Uterus (tissue), 4 donors: ENCODE measurements at places on chromosomes 6 and 20.

DNA sequence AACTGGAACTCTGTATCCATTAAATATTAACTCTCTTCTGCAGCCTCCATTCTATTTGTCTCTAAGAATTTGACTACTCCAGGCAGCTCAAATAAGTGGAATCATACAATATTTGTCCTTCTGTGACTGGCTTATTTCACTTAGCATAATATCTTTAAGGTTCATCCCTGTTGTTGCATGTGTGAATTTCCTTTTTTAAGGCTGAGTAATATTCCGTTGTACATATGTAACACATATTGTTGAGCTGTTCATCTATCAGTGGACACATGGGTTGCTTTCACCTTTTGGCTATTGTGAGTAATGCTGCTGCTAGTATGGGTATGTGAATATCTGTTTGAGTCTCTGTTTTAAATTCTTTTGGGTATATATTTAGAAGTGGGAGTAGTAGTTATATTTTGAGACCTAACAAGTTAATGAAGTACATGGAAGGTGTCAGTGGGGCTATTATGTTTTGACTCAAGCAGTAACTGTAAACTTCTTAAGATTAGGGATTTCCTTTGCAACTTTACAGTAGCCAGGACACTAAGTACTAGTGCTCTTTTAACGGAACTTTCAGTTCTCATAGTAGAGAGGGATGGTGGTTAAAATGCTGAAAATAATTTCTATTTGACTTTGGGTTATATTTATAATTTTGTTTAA is 29.7 kb upstream of the TMEM217 start:
- H3K36me3 ChIP-seq = no peaks in the 10 kb centered on the region
- no peaks in the 10 kb centered on the region for H3K27me3 ChIP-seq
- no peak overlapping the region for H3K27ac ChIP-seq
- H3K4me3 ChIP-seq = no peak overlapping the region
- DNase-seq = no peak

- no peak overlapping the region for H3K27ac ChIP-seq
- DNase-seq = no peak
- no peak overlapping the region for H3K4me3 ChIP-seq
Observed at GRCh38 chr20:58721951-58722778, 29.6 kb downstream of the NPEPL1 start.

DNA sequence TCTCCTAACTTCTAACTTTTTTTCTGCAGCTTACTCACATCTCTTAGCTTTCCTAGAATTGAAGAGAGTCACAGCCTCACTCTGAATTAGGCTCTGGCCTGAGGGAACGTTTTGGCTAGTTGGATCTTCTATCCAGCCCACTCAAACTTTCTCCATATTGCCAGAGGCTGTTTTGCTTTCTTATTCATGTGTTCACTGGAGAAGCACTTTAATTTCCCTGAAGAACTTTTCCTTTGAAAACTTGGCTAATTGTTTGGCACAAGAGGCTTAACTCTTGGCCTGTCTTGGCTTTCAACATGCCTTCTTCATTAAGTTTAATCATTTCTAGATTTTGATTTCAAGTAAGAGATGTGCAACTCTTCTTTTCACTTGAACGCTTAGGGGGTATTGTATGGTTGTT is 138.2 kb upstream of the PLCB4 start:
- H3K36me3 ChIP-seq = no peaks in the 10 kb centered on the region
- no peak overlapping the region for H3K4me3 ChIP-seq
- no peak overlapping the region for H3K27ac ChIP-seq
- no peak for DNase-seq
- no peaks in the 10 kb centered on the region for H3K4me1 ChIP-seq

DNA sequence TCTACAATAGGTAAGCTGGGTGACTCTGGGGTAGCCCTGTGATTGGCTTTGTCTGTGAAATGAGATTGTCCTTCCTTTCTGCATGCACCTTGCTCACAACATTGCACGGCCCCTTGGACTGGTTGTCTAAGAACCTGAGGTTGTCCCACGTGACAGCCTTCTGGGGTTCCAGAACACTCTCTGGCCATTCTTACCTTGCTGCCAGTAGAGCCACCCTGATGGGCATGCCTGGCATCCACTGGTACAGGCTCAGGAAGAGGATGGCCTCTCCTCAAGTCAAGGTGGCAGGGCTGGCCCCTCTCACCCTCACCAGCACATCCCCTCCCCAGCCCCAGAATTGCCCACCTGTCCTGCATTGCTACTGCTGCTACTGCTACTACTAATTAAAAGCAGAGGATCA is 335.0 kb downstream of the PACRG start:
- H3K27me3 ChIP-seq = no peaks in the 10 kb centered on the region
- no peak overlapping the region for H3K4me3 ChIP-seq
- no peaks in the 10 kb centered on the region for H3K36me3 ChIP-seq
- no peak for DNase-seq
- no peaks in the 10 kb centered on the region for H3K4me1 ChIP-seq

DNA sequence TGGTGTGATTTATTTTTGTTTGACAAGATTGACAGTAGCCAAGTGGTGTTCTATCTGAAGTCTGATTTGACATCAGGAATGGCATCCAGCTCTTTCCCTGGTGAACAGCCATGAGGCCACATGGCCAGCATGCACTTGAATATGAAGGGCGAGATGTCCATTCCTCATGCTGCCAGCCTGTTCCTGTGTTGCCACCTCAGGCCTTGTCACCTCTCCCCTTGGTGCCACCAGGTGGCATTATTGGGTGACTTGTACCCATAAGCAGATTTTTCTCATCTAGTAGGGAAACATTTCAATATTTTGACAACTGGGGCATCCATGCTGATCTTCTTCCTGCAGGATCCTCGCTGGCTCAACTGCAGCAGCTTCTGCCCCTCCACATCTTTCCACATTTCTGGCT is 199.1 kb downstream of the ERMARD start:
- H3K4me1 ChIP-seq = no peaks in the 10 kb centered on the region
- no peaks in the 10 kb centered on the region for H3K36me3 ChIP-seq
- H3K4me3 ChIP-seq = no peak overlapping the region
- no peaks in the 10 kb centered on the region for H3K27me3 ChIP-seq
- no peak overlapping the region for H3K27ac ChIP-seq
- DNase-seq = no peak

- no peaks in the 10 kb centered on the region for H3K4me1 ChIP-seq
- H3K4me3 ChIP-seq = peak overlapping the region; percentile 48
- H3K27me3 ChIP-seq = no peaks in the 10 kb centered on the region
- no peak for DNase-seq
Observed at GRCh38 chr6:2875359-2876191, 27.5 kb downstream of the SERPINB9 start.

DNA sequence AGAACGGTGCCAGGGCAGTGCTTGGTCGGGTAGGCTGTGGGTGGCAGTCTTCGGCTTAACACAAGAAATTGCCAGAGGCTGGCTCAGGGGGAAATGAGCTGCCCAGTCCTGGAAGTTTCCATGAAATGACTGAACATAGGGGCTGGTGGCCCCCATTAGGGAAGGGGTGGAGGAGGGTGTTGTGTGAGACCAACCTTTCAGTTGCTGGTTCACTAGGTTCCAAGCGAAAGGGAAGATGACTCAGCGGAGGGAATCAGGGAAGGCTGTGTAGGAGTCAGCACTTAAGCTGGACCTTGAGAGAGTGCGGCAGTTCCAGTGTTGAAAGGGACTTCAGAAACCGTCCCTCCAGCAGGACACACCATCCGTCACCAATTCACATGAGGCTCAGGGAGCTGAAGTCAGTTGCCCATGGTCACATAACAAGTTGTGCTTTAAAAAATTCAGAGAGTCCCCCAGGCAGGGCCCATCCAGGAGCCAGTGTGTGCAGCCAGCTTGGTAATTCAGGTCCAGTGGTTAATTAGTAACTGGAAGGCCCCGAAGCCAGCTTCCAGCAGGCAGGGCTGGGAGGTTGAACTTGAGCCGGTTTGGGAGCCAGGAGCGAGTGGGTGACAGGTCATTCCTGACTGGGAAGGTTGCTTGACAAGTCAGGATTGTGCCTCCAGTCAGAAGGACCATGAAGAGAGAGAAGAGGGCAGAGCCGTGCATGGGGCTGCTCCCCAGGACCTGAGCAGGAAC is at the start of gene SGK2:
TSS of gene SGK2 (plus strand) at position 616 of the 735 bp plus-strand sequence. CDS start 7,469 bp downstream, outside the sequence.
- H3K27me3 ChIP-seq = no peaks in the 10 kb centered on the region
- no peak within 1 kb of the TSS for H3K4me3 ChIP-seq
- no peak for DNase-seq
- H3K27ac ChIP-seq = no peak within 1 kb of the TSS
- no peaks in the 10 kb centered on the region for H3K36me3 ChIP-seq

DNA sequence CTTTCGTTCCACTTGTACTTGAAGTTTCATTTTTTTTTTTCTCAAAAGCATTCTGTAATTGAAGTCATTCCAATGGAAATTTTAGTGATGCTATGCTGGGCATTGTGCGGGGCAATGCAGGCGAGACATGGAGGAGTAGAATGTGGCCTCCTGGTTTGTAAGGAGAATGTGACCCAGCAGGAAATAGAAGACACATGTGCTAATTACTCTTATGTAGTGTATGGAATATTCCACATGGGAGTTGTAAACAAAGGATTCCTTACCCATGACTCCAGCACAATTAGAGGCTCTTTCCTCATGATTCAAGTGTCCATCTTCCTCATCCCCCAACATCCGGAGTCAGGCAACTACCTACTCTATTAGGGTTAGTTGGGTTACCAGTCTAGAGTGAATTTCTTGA is 14.9 kb upstream of the RFPL4B start:
- H3K4me1 ChIP-seq = no peaks in the 10 kb centered on the region
- H3K27ac ChIP-seq = no peak overlapping the region
- no peaks in the 10 kb centered on the region for H3K36me3 ChIP-seq

DNA sequence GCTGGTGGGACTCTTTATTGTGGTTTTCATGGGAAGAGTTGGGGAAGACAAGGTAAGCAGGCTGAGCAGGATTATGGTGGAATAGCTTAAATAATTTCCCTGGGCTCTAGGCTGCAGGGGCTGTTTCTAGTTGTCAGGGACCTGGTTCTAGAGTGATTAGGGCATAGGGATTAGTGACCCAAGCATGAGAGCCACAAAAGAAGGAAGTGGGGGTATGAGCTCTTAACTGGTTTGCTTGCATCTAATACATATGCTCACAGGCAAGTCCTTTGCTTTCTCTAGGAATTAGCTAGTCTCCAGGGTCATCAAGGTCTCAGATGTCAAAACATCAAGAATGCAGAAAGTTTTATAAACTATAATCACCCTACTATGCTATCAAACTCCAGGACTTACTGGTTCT is 67.5 kb upstream of the NRN1 start:
- H3K4me3 ChIP-seq = no peak overlapping the region
- H3K27me3 ChIP-seq = no peaks in the 10 kb centered on the region
- H3K27ac ChIP-seq = no peak overlapping the region
- no peak for DNase-seq

DNA sequence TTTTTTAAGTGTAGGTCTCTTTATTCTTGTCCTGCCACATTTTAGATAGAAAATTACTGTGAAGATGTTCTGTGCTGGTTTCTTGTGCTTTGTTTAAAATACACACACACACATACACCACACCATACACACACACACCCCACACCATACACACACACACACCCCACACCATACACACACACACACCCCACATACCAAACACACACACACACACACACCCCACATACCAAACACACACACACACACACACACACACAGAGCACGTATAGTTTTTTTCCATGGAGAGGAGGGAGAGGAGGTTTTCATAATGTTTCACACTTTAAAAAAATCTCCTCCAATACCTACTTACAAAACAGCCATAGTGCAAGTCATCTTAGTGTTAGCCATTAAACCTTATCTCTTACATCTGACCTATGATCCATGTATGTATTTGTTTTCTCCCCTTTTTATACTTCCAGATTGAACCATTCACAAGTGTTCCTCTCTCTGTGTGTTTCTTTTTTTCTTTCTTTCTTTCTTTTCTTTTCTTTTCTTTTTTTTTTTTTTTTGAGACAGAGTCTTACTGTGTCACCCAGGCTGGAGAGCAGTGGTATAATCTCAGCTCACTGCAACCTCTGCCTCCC is 19.7 kb upstream of the CITED2 start:
- H3K27me3 ChIP-seq = no peaks in the 10 kb centered on the region
- H3K4me3 ChIP-seq = no peak overlapping the region
- no peaks in the 10 kb centered on the region for H3K4me1 ChIP-seq
- H3K27ac ChIP-seq = no peak overlapping the region
- H3K36me3 ChIP-seq = no peaks in the 10 kb centered on the region
- DNase-seq = no peak

- no peaks in the 10 kb centered on the region for H3K4me1 ChIP-seq
- H3K4me3 ChIP-seq = no peak overlapping the region
- no peaks in the 10 kb centered on the region for H3K36me3 ChIP-seq
- no peak for DNase-seq
- H3K27me3 ChIP-seq = no peaks in the 10 kb centered on the region
Observed at GRCh38 chr6:64817525-64817924, 889.5 kb downstream of the EYS start.

GRCh38 chr6:7236306-7237209 is 76.4 kb downstream of the SSR1 start:
- no peaks in the 10 kb centered on the region for H3K27me3 ChIP-seq
- no peak overlapping the region for H3K4me3 ChIP-seq
- H3K36me3 ChIP-seq = no peaks in the 10 kb centered on the region
- no peaks in the 10 kb centered on the region for H3K4me1 ChIP-seq

DNA sequence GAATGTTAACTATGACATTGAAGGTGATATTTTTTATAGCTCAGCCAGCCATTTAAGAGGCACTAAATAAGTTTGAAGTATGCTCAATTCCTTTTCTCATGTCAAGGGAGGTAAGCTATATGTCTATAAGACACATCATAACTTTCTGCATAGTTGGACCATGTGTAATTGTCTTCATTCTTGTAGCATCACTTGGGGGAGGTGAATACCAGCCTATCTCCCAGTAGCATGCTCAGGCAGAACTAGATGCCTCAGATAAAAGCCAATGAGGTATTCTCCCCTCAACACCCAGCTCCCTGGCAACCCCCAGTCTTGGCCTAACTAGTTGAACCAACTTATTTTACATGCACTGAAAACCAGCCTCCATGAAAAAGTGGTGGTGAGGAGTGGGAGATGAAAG is 158.3 kb upstream of the JAG1 start:
- DNase-seq = no peak
- no peaks in the 10 kb centered on the region for H3K4me1 ChIP-seq
- H3K27me3 ChIP-seq = no peaks in the 10 kb centered on the region
- H3K4me3 ChIP-seq = no peak overlapping the region
- H3K27ac ChIP-seq = no peak overlapping the region
- no peaks in the 10 kb centered on the region for H3K36me3 ChIP-seq

DNA sequence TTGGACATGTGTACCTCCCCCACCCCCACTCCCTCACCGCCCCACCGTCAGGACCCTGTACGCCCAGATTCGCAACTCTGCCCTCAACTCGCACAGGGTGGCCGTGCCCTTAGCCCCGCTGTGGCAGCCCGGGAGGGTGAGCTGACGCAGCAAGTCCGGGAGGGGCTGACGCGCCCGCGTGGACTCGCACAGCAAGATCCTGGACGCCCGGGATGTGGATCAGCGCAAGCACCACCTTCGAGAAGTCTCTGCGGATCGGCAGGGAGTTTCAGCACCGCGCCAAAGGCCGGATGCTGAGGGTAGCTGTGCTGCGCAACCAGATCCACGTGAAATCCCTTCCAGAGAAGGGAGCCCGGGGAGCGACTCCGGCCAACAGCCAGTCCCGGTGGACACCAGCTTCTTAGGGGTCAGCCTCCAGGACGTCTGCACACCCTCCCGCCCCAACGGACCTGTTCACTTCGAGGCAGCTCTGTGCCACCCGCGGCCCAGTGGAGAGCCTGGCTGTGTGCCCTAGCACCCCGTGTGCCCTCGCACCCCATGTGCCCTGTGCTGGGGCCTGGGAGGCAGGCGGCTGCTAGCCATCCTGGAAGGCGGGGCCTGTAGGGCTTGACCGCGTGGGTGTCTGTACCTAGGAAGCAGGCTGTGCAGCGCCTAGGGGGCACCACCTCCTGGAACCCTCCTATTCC is 6.7 kb upstream of the GJA10 start:
- no peak overlapping the region for H3K27ac ChIP-seq
- peaks cover 10% of the 10 kb centered on the region for H3K27me3 ChIP-seq
- no peak overlapping the region for H3K4me3 ChIP-seq
- H3K36me3 ChIP-seq = no peaks in the 10 kb centered on the region
- no peak for DNase-seq
